Stimulated activated CD4-positive, alpha-beta T cell treated with anti-CD3 and anti-CD28 coated beads, Interleukin-4, amount 100 ng/mL, for 1 hour (primary cell): ENCODE measurements at places on chromosomes 1 and 21.

DNA sequence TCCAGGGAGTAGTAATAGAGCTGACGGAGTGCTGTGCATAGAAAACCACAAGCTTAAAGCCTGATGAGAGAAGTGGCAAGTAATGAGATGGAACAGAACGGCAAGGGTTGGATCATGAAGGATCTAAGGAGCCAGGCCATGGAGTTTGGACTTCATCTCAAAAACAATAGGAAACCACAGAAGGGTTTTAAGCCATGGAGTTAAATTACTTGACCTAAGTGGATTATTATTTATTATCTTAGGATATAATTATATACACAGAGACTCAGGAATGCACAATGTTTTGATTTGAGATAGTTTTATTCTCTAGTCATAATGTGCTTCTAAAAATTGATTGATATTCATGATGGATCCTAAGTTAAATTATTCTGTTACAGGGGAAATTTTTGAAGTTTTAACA lies 242.4 kb downstream of the PLPP3 start:
- DNase-seq: no peak

DNA sequence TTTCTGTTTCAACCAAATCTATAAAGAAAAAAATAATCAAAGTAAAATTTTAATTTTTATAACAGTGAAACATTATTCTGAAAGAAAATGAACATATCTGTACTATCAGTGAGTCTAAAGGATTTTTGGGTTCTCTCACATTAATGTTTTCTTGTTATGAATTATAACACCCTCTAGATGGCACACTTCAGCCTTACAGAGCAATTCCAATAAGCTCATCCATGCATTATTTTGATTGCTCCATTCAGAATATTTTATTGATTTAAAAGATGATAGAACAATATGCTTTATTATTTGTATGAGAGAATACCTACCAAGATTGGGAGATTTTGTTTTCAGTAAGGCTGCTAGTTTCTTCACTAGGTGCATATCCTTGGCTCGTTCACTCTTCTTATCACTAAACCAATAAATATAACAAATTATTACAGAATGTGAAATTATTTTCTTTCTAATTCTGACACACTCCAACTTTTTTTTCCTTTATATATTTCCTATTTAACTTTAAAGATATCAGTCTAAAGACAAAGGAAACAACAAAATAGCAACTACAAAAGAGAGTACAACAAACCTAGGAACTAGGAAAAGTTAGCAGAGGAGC lies 82.4 kb downstream of the RAB3GAP2 start:
- DNase-seq: no peak

- DNase-seq: no peak
Measured at GRCh38 chr1:68347415-68347814, 102.3 kb downstream of the RPE65 start.

DNA sequence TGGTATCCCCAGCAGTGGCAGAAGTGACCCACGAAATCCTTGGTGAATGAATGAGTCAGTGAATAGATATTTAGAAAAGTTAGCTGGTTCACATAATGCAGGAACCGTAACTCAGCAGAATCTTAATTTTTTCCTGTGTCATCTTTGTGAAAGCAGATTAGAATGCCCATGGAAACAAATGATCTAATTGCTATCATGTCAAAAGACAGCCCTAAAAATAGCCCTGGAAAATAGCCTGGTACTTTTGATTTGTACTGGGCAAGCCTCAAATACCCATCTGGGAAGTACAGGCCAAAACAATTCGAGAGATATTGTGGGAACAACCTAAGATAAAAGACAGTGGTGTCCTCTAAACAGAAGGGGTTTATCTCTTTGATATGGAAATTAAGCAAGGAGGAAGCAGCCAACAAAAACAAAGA lies 21.1 kb downstream of the FYB2 start:
- DNase-seq: no peak

DNA sequence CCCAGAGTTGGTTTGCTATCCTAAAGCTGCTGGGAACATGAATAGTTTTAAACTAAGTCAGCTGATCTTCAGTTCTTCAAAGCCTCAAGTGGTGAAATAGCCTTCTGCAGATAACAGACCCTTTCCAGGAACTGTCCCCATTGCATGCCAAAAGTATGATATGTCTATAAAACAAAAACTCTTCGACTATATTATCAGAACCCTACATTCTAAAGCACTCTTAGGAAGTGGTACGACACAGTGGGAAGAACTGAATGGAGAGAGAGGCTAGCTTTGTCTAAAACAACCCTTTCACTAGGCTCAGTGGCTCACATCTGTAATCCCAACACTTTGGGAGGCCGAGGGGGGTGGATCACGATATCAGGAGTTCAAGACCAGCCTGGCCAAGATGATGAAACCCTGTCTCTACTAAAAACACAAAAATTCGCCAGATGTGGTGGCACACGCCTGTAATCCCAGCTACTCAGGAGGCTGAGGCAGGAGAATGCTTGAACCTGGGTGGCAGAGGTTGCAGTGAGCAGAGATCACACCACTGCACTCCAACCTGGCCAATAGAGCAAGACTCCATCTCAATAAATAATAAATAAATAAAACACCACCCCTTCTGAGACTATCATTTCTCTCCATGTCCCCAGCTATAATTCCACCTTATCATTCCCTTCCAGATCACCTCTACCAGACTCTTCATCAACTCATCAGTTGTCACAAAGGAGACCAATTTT lies 2.2 kb upstream of the FRRS1 start:
- DNase-seq: no peak

DNA sequence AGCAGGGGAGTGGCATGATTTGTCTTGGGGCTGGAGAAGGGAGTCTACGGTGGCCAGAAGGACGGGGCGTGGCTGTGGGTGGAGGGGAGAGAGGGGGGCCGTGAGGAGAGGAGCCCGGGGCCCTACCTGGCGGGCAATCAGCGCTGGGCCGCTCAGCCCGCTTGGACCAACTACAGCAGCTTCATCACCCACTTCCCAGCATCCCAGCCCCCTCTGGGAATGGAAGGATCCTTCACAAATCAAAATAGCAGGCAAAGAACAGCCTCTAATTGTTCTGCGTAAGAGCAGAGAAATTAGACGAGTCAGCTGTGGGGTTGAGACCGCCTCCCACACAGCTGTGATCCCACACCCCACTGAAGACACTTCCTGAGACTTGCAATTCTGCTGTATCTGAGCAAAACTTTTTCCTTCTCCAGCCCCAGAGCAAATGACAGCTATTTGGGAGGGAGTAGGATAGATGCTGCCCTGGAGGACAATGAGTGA lies 43.5 kb downstream of the OPRD1 start:
- no peak for DNase-seq

GRCh38 chr1:39695016-39695415 lies 3.8 kb upstream of the HPCAL4 start:
- DNase-seq: no peak

- DNase-seq: no peak
Measured at GRCh38 chr1:150603711-150604110, 24.3 kb upstream of the MCL1 start.

DNA sequence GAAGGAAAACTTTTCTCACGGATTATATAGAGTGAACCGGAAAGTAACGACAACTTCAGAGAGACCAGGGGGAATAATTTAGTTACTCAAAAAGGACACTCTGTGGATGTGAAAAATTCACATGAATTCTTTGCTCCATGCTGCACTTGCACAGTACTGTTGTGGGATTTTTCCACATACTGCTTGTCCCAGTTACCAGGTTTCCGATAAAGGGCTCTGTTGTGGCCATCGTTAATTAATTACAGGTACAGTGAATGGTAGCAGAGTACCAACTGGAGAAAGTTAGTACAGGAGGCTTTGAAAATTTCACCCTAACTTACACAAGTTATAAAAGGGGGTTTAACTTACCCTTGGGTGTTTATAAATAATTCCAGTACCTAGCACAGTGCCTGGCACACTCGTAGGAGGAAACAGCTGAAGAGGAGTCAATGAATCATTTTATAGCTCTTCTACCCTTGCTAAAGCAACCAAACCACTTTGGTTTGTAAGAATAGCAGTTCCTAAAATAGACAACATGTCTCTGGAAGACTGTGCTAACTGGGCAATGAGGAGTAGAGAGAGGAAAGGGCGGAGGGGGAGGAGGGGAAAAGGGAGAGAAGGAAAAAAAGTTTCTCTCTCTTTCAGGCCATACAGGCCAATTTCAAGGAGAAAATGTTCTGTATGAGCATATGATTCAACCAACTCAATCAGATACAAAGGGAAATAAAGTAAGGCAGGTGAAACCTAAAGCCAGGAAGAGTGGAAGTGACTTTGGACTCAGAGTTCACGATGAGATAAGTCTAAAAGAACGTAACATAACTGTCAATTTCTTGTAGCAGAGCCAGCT lies 98.3 kb upstream of the MAGI3 start:
- DNase-seq: no peak
